Occipital lobe (tissue), 3 donors: ENCODE measurements at places on chromosomes 16 and 17.

- DNase-seq, result no peak
Observed at GRCh38 chr16:84867696-84868095, 47.9 kb downstream of the CRISPLD2 start.

DNA sequence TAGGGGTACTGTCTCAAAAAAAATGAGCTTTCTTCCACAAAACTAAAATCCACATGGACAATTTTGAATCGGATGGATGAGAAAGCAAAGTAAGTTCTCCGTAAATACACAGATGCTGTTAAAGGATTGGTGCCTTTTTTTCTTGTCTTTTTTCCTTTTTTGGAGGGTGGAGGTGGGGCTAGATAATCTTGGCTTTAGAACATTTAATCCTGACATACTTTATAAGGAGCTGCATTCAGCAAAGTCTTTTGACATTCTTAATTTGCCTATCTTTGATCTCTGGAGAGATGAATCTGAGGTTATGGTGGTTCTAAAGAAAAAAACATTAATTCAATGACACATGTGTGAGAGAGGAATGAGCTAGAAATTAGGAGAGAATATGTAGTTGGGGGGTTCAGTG, 312.3 kb upstream of the KCNJ16 start:
- no peak for DNase-seq

GRCh38 chr17:49104511-49105074, 28.0 kb upstream of the B4GALNT2 start:
- DNase-seq, result no peak

GRCh38 chr17:81317961-81318605, 23.0 kb upstream of the SLC38A10 start:
- no peak for DNase-seq

- DNase-seq, result no peak
Observed at GRCh38 chr17:5562661-5563360, 21.5 kb downstream of the NLRP1 start.

- DNase-seq, result peak; percentile 35
Observed at GRCh38 chr16:69064764-69065313, 40.6 kb upstream of the HAS3 start.

DNA sequence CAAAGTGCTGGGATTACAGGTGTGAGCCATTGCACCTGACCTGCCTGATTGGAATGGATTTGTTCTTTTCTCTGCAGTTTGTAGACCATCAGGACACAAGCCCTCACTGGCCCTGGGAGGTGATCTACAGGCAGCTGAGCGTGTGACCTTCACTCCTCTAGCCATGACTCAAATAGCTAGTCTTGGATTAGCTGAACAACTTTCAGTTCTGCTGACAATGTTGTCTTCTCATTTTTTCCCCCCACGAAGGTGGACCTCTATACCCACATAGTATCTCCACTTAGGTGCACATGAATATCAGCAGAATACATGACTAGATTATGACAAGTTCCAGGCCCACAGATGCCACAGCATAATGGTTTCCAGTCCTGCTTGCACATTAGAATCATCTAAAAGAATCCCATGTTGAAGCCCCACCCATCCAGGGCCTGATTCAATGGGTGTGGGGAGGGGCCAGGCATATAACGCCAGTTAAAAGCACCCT, 36.8 kb downstream of the HS3ST3B1 start:
- no peak for DNase-seq

GRCh38 chr16:30894540-30895368, 877 bp upstream of the BCL7C start:
- no peak for DNase-seq

GRCh38 chr17:74569020-74570003, 2.0 kb upstream of the CD300H start:
- DNase-seq, result peak; percentile 52

- peak; percentile 58 for DNase-seq
Observed at GRCh38 chr17:79777894-79778503, at the start of gene CBX2. TSS of gene CBX2 (plus strand) at chr17:79778148. CDS start at chr17:79778236, 88 bp downstream.

GRCh38 chr17:29071303-29071702, 28.4 kb downstream of the PIPOX start:
- DNase-seq, result no peak

- DNase-seq, result no peak
Observed at GRCh38 chr17:4485676-4486646, 12.7 kb upstream of the SPNS2 start.
